ENCODE measurements at places on chromosomes 6 and 20.

DNA sequence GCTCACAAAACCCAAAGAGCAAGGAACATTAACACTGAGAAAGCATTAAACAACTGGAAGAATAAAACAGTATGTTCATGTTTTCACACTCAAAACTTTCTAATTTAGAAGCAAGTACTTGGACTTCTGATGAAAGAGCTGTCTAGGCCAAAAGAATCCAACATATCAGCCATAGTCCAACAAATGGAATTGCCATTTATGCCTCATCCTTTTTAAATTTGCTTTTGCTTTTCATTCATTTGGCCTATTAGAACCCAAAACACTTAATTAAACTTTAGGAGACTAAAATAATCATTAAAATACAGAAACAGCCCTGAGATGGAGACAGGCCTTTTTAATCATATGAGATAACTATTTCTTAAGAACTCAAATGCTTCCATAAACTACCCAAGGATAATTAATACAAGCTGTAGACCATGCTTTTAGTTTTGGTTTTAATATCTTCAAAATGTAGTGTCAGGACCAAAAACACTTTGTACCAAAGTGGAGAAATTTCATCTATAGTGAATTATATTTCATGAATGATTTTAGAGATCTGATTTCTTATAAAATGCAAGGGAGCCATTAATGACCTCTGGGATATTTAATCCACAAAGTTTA is 166.5 kb downstream of the KIF6 start:
- DNase-seq = no peak

GRCh38 chr20:1867495-1868260 is 27.5 kb upstream of the SIRPA start:
- no peak for DNase-seq

- peak; percentile 71 for DNase-seq
Observed at GRCh38 chr6:89242574-89243330, 25.6 kb upstream of the GABRR1 start.

- DNase-seq = no peak
Observed at GRCh38 chr6:165899611-165900010, 236.6 kb upstream of the PDE10A start.

- no peak for DNase-seq
Observed at GRCh38 chr6:15882345-15882744, 219.5 kb upstream of the DTNBP1 start.

DNA sequence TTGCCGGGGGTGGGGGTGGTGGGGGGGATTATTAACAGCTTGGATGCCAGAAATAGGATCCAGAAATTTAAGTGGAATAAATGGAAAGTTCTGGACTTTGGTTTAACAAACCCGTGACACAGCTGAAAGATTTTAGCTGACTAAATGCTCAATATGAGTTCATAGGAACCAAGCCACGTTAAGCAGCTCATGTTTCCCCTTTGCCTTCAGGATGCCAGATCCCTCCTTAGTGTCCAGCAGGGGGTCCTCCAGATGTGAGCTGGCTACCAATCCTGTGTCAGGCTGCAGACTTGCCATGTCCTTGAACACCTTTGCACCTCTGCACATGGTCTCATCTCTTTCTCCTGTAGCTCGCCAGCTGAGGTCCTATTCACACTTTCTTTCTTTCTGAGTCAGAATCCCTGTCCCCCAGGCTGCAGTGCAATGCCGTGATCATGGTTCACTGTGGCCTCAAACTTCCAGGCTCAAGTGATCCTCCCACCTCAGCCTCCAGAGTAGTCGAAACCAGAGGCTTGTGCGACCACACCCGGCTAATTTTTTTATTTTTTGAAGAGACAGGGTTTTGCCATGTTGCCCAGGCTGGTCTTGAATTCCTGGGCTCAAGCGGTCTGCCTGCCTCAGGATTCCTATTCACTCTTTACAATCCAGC is 133.3 kb upstream of the ARMC2 start:
- DNase-seq = peak; percentile 30

- no peak for DNase-seq
Observed at GRCh38 chr20:6504826-6505225, 262.7 kb upstream of the BMP2 start.

- DNase-seq = no peak
Observed at GRCh38 chr20:41255655-41256054, 61.9 kb downstream of the ZHX3 start.

DNA sequence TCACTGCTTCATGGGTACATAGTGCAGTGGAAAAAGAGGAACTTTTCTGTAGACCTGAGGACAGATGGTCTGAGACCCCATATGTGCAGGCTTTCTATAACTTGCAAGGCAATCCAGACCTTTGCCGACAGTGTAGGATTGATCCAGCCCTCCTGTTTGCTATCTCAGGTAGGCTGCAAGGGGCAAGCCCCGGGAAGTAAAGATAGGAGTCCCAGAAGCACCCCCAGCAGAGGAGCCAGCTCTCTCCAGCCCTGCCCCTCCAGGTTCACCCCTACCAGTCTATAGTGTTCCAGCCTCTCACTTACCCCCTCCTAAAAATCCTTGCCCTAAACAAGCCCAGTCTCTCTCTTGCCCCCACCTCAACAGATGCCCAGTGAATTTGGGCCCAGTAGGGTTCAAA is 96.2 kb downstream of the FAXC start:
- DNase-seq = no peak

GRCh38 chr20:40081653-40082052 is 607.4 kb downstream of the MAFB start:
- no peak for DNase-seq

All from foreskin fibroblast (primary cell).